ENCODE measurements at places on chromosomes 13 and 19. TPM values are rescaled to one million over a fixed set of nuclear protein-coding genes. Genes with fewer than 3 reads are reported as not detected.

Gene CHAF1A
- 74.0 TPM for total RNA-seq

Gene LINGO3
- total RNA-seq, result 0.32 TPM

Gene UCHL3
- 39.1 TPM for total RNA-seq

Gene JSRP1
- not detected for total RNA-seq

Gene HSD17B14
- 1.3 TPM for total RNA-seq

Gene CD33
- 8.5 TPM for total RNA-seq

Gene MTUS2
- total RNA-seq, result not detected

Gene CABP5
- total RNA-seq, result not detected

Gene SPTBN4
- total RNA-seq, result 0.15 TPM

Gene RASGRP4
- total RNA-seq, result 0.86 TPM

Gene DLL3
- 0.27 TPM for total RNA-seq

Gene RXFP2
- not detected for total RNA-seq

Gene CYP2A6
- not detected for total RNA-seq

Gene MBD3L3
- not detected for total RNA-seq

Gene ZNF540
- 0.93 TPM for total RNA-seq

Gene MBD3
- 90.7 TPM for total RNA-seq

Gene NEK5
- total RNA-seq, result 0.15 TPM

Gene CDC42EP5
- total RNA-seq, result not detected

Gene ZIM2
- not detected for total RNA-seq

Gene SLAIN1
- total RNA-seq, result 48.0 TPM

Gene CCL25
- 0.59 TPM for total RNA-seq

Gene CAMSAP3
- 0.34 TPM for total RNA-seq

Gene ZNF587
- 46.5 TPM for total RNA-seq

Gene KIR2DL3
- 0.34 TPM for total RNA-seq

Gene MAB21L1
- not detected for total RNA-seq

Gene CRLF1
- not detected for total RNA-seq

Gene KIR3DL2
- 0.96 TPM for total RNA-seq

Gene ZNF135
- 0.12 TPM for total RNA-seq

Gene ZNF99
- total RNA-seq, result not detected

Gene COL4A2
- total RNA-seq, result 0.37 TPM

Gene MYO1F
- total RNA-seq, result 438 TPM

Gene GPR18
- 10.6 TPM for total RNA-seq

Gene LGI4
- total RNA-seq, result 0.27 TPM

Gene FAM124A
- 0.61 TPM for total RNA-seq

Gene KCNRG
- 0.59 TPM for total RNA-seq

Gene PSG6
- total RNA-seq, result not detected

Gene RSPH6A
- 0.56 TPM for total RNA-seq
